ENCODE measurements at places on chromosomes 12 and 14.

DNA sequence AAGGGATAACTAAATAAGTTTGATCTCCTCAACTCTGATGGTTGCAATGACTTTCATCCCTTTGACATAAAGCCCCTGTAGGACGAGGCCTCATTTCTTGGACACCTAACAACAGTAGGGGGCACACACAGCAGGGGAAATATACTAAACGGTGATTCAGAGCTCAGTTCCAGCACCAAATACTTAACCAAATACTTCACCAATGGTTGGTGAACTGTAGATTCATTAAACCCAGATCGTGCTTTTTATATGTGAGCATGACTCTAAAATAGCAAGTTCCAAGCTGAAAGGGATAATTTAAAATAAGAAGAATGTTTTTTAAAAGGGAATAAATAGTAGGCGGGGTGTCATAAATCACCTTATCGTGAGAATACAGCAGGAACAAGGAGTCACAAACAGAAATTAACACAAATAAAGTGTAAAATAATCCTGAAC, 53.2 kb downstream of the ATG2B start:
- DNase-seq = no peak

DNA sequence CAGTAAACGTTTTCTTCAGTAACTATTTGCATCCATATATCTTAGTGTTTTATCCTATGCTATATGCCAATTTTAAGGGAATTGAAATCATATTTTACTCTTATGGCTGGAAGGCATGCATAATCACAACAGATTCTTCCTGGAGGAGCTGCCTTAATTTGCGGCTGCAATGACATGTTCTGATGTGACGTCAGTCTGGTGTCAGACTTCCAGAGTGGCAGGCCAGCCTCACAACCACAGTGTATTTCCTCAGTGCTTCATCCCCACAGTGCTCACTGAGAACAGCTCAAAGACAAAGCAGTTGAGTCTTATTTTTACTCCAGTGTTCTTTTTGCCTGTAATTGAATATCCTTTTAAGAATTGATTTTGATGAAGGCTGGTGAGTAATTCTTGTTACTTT, 107.1 kb downstream of the PLEKHA5 start:
- peak; percentile 45 for DNase-seq

- peak; percentile 37 for DNase-seq
Measured at GRCh38 chr12:115322275-115322674, 638.3 kb upstream of the TBX3 start.

GRCh38 chr12:9255837-9256236, 47.6 kb upstream of the PZP start:
- DNase-seq = no peak

DNA sequence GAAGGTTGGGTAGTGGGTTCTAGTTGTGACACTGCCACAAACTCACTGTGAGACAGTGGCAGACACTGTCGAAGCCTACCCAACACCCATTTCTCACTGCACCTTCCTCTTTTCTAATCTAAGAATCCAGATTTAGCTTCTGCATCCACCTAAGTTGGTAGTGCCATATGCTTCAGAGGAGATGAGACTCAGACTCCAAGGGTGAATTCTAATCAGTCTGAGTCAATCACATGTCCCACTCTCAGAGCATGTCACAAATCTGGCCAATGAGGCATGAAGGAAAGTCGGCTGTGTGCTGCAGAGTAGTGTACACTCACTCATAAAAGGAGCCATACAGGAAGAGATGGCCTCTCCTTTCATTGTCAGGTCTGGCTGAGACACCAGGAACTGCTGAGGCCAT, 102.1 kb upstream of the RAP1B start:
- DNase-seq = no peak

GRCh38 chr14:101480022-101480746, 81.1 kb upstream of the DIO3 start:
- DNase-seq = no peak

DNA sequence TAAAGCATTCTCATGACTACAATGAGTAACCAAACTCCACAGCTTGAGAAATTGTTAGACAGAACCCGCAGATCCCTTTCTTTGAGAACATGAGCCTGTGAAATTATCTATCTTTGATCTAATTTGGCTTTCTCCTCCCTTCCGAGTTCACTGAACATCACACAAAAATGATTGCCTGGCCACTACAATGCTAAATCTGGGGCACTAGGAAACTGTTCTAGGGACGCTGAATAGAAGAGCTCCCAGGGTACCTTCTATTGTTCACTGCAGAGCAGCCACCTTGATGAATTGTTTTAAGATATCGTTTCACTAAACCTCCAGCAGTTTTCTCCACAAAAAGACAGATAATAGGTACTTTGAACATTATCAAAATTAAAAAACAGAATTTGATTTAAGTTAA, 47.5 kb downstream of the SINHCAF start:
- no peak for DNase-seq

DNA sequence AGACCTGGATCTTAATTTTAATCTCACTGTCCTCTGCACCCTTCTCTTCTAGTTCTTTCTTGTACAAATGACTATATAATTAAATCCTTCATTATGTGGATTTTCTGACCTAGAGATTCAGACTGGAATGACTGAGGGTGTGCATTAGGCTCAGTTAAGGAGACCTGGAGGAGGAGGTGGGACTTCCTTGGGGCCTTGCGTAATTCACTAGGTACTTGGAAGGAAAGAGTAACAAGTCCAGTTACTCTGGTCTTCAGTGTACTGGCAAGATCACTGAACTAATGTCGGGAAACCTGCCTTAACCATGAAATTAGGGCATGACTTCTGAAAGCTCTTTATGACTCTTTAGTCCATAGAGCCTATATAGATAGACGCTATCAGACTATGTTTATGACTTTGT, 441.4 kb downstream of the EGLN3 start:
- no peak for DNase-seq

GRCh38 chr12:89880690-89881350, 172.2 kb upstream of the ATP2B1 start:
- peak; percentile 85 for DNase-seq

GRCh38 chr12:81644503-81644902, 114.6 kb downstream of the PPFIA2 start:
- peak; percentile 50 for DNase-seq

- peak; percentile 71 for DNase-seq
Measured at GRCh38 chr12:121499929-121500793, 80.7 kb downstream of the KDM2B start.

GRCh38 chr14:38143659-38144505, 63.8 kb upstream of the SSTR1 start:
- DNase-seq = peak; percentile 71

DNA sequence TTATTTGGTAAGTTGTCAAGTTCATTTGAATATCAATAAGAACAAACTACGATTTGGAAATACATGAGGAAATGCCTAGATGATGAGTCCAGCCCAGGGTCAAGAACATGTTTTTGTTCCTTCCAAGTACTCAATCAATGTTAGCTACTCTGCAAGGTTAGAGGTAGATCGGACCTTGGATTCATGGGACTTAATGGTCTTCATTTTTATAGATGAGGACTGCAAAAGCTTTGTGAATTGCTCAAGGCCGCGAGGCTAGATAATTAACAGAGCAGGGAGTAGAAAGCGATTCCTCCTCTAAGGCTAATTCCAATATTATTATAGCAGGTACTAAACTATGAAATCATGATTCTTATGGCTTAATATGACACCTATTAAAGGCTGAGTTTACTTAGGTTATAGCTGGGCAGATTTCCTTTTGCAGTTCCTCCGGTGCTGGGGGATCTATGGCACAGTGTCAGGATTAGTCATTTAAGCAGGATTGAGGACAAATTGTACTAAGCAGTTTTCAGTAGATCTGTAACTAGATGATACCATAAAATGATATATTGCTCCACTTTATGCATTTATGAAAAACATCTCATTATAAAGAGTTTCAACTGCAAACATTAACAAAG, 19.8 kb downstream of the NR1H4 start:
- no peak for DNase-seq

DNA sequence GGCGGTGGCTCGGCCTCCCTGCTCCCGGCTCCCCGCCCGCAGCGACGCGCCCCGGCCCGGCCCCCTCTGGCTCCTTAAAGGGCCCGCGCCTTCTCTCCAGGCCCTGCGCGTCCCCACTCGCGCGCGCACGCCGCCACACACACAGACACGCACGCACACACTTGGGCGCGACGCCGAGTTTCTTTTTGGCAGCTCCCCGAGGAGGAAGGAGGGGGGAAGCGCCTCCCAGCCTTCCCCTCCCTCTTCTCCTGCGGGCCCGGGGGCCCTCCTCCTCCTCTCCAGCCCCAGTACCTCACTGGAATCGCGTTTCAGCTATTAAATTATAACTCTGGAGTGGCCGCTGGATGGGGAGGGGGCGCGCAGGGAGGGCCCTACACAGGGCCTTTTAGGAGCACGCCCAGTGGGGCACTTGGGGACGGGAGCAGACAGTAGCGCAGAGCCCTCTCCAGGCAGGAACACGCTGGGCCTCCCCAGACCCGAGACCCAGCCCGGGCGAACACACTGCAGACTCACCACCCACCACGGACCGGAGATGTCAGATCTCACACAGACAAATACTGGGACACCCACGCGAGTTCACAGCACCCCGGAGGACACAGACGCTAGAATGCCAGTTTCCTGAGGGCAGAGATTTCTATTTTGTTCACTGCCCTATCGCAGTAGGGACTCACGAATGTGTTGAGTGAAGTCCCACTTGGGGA, 411 bp upstream of the NCOR2 start:
- DNase-seq = peak; percentile 84

DNA sequence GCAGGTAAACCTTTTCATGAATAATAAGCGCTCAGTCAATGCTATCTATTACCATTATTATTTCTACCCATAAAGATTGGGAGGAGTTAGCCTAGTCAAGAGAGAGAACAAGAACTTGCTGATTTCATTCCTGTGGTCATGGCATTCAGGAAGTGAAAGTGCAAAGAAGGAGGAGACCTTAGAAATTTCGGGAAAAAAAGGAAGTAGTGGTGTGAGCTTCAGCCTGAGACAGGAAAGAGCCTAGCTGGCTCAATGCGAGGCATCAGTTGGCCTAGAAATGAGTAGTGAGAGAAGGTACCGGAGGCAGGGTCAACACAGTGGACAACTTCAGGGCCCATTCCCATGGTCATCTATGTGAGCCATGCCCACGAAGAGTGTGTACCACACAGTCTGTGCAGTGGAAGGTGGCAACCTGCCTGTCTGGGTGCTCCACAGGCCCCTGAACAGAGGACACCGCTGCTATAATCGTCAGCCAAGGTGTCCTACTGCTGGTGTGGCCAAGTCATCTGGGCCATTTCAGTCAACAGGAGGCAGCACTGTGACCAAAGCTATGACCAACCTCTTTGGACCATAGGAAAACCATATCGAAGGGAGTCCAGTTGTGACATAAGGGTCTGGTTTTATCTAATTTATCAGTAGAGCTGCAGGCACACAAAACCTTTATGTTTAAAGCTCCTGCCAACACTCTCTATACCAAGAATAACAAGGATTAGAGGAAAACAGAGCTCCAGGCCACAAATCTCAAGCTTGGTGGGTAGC, 16.2 kb upstream of the STON2 start:
- DNase-seq = peak; percentile 96

DNA sequence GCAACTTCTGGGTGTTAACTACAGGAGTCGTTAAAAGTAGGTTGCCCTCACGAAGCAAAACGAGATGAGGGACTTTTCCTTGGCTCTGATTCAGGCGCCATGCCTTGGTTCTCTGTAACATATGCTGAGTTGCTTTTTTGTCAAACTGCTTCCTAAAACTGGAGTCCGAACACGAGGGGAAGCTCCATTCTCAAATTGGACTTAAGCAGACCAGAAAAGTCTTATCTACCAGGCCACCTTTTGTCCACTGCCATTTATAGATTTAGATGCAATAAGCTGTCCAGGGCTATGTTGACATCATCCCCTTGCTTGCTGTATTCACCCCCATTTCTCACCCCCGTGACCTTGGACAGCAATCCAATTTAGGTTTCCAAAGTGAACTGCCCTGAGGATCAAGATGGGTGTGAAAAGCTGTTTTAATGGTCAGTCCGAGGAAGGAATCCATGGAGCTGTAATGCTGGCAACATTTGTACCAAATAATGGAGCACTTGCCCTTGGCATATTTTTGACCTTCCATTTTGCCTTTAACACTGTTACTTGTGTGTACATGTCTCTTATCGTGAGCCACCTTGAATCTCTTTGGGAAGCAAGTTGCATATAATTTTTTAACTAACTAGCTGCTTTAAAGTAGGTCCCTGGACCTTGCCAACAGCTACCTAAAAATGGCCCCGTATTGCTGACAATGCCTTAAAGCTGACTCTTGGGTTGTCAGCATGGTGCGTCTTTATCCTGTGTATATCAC, 298.1 kb downstream of the EGLN3 start:
- no peak for DNase-seq

GRCh38 chr14:96002498-96002884, 36.7 kb upstream of the C14orf132 start:
- no peak for DNase-seq

- DNase-seq = no peak
Measured at GRCh38 chr14:62369919-62370560, 607.8 kb downstream of the SNAPC1 start.

DNA sequence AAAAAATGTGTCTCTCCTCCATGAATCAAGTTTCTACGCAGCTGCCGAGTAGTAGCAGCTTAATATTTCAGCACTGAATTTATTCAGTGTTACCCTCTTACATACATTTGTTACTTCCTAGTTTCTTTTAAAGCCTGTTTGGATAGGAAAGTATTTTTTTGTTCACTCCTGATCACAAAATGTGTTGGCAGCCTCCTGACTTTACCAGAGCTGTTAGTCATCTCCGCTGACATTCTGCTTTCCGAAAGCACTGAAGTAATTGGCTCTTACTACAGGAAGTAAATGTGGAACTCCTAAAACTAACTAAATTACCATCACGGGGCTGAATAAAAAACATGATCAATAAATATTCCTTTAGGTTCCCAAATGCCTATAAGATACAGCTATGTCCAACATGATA, 225.5 kb downstream of the EPS8 start:
- peak; percentile 92 for DNase-seq

DNA sequence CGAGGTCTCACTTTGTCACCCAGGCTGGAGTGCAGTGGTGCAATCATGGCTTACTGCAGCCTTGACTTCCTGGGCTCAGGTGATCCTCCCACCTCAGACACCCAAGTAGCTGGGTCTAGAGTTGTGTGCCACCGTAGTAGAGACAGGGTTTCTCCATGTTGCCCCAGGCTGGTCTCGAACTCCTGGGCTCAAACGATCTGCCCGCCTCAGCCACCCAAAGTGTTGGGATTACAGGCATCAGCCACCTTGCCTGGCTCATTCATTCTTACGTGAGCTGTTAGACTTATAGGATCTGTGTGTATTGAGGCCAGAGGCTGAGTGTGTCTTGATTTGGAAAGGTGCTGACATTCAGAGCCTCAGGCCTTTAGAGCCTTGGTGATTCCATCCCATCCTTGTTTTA, 128.1 kb downstream of the SLC25A47 start:
- no peak for DNase-seq

Data from inflammatory macrophage treated with lipopolysaccharide for 4 hours (primary cell).